ELR (cell line): ENCODE measurements at places on chromosomes 1 and 21.

- no peak for DNase-seq
Measured at GRCh38 chr1:233163696-233164095, 131.8 kb downstream of the PCNX2 start.

DNA sequence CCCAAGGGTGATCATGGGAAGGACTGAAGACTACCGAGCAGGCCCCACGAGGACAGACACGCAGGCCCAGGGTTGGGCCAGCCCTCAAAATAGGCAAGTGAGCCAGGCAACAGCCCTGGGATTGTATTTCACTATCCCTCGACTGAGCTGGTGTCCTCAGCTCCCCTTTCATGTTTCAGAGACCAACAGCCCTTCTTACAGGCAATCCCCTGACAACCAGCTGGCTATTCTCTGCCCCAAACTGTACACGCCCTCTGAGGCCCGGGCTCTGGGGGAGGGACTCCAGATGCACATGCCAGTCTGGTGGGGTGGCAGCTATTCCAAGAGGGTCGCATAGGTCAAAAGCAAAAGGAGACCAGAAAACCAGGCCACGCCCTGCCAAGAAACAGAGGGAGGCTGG lies 243.0 kb downstream of the TOMM20 start:
- no peak for DNase-seq

- no peak for DNase-seq
Measured at GRCh38 chr1:162301696-162302095, 75.0 kb downstream of the SPATA46 start.

GRCh38 chr1:108663074-108663473 lies 2.2 kb upstream of the HENMT1 start:
- DNase-seq = no peak

DNA sequence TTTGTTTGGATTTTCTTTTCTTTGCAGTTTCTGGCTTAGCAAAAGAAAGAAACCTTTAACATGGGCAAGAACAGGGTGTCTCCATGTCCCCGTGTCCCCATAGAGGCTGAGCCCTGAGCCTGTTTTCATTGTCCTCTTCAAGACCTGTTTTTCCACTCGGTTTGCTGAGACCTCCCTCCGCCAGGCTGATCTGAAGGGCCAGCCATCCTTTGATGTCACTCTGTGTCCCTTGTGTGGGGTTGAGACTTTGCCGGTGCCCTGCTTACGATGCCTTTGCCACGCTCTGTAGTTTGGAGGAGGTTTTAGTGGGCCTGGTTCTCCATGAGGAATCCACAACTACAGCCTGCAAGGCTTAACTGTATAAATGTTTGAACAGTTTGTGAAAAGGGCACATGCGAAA lies 23.8 kb downstream of the IFNGR2 start:
- no peak for DNase-seq

DNA sequence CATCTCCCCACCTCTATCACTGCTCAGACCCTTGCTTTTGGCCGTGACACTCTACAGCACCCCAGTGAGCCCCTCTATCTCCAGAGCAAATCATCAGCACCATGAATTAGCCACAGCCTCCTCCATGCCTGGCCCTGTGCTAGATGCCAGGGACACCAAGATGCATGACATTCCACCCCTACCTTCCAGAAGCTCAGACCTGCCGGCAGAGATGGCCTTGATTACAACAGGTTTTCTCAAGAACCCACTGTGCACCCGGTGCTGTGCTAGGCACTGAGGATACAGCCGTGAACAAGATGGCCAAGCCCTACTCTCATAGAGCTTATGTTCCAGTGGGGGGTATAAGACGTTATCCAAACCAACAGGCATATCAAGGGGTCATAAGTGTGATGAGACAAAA lies 30.6 kb downstream of the CDK18 start:
- DNase-seq = no peak

DNA sequence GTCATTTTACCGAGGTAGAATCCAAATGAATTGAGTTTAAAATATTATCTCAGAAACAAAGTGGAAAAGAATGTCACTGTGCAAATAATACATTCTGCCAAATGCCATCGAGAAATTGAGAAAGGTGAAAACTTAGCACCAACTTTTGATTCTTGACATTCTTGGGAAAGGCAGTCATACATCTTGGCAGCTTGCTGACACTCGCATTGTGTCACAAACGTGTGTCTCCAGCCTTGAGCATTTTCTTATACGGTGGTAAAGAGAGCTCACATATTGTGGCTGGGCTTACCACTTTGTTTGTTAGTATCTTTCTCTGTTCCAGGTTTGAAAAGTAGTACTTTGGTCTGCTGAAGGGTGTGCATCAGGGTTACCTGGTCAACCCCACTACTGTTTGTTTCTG lies 1456.1 kb downstream of the BRINP3 start:
- DNase-seq = no peak

GRCh38 chr1:3773572-3774275 lies 1.2 kb downstream of the SMIM1 start:
- no peak for DNase-seq

DNA sequence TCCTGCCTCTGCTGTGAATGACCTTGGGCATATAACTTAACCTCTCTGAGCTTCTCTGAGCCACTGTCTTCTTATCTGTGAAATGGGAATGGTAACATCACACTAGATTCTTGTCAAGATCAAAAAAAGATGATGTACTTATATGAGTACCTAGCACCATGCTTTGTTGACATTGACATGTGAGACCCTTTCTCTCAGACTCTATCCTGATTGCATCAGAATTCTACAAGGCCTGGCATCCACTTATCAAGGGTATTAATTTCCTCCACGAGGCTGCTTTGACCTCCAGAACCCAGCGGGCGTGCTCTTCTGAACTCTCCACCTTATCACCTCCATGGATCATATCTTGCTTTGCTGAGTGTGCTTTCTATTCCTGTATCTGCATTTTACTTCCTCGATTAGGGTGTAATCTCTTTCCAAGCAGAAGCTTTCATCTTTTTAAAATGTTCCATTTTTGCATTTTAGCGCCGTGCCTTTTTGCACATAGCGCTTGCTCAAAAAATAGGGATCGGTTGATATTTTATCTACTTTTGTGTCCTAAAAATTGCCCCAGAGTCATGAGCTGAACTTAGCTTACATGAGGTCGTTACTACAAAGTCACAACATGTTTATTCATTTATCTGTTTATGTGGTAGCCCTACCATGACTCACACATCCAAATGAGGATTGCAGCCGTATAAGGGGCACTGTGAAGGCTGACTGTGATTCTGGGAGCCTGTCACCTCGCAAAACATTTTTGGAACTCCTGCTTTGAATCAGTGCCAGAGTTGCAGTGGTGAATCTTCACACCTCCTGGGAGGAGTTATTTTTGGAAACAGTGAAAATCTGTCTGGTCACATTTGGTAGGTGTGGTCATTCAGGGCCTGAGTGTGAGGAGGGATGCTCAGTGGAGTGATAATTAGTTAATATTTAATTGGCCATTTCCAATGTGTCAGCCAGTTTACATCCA lies 63.2 kb downstream of the IER5 start:
- peak; percentile 52 for DNase-seq

DNA sequence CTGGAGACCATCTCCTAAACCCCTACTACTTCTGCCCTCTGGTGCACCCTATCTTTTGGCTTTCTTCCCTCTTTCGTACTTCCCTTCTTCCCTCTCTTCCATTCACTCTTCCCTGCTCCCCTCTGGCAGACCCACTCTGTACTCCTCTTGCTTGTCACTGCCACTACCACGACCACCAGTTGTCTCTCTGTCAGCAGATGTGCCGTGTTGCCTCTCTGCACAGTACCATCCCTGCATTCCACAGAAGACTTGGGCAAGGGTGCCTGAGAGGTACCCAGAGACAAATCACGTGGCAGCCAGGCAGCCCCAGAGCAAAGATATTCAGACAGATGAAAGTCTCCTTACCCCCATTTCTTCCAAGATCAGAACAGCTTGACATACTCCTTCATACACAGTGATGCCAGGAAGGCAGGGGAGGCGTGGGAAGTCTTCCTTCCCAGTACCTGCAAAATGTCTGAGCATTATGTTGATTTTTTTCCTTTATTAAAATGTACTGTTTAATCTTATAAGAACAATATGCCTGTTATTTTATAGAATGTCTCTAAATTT lies 15.0 kb downstream of the CAMSAP2 start:
- DNase-seq = no peak

- DNase-seq = peak; percentile 73
Measured at GRCh38 chr1:89739013-89739843, 81.6 kb upstream of the LRRC8D start.

DNA sequence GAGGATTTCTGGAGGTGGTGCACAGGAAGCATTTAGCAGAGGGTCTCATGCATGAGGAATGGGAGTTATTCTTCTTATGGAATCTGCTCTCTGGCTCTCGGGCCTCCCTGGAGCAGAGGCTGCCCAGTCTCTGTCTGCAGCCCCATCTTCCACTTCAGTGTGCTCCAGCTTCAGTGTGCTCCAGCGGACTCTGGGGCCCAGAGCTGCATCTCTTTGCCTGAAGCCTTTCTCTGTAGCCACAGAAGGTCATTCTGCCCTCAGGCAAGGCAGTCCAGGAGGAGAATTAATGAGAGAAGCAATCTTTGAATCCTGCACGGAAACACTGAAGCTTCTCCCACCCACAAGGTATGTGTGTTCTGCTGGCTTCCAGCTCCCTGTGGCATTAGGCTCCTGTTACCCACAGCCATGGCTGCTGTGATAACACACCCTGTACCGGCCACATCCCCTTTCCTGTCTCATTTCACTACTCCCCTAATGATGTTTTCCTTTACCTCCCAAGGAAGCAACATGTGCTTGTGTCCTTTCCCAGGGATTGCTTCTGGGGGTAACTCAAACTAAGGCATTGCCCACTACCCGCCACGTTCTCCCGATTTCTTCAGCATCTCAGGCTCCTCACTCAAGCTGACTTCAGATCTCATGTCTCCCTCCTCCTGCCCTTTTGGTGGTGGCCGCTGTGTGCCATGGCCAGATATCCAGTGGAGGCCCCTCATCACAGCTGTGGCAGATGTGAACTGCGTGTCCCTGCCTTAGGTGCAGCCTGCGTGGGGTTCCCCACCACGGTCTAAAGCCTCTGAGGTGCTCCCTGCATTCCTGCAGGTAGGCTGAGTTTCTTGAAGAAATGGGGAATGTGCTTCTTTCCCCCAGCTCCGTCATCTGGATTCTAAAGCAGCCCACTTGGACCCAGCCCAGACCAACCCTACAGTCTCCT lies 181.2 kb upstream of the GALNT2 start:
- no peak for DNase-seq

DNA sequence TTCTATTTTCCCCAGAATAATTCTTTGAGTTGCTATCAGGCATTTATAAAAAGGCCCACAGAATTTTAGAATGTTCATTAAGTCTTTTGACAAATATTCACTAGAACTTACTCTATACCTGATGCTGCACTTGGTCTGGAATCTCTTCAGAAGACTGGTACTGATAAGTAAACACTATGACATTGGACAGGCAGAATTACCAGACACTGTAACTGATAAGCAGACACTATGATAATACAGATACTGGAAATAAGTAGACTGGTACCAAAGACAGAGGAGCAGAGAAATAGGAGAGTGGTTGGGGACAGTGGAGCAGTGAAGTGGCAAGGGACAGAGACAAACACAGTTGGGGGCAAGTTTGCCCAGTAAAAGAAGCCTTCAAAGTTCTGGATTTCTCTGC lies 8.2 kb downstream of the DPT start:
- no peak for DNase-seq

DNA sequence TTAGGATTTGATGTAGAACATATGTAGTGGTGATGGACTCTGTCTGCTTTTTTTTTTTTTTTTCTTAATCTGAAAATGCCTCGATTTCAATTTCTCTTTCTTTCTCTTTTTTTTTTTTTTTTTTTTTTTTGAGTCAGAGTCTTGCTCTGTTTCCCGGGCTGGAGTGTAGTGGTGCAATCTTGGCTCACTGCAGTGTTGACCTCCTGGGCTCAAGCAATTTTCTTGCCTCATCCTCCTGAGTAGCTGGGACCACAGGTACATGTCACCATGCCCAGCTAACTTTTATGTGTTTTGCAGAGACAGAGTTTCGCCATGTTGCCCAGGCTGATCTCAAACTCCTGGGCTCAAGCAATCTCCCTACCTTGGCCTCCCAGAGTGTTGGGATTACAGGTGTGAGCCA lies 17.4 kb downstream of the MAST2 start:
- no peak for DNase-seq

DNA sequence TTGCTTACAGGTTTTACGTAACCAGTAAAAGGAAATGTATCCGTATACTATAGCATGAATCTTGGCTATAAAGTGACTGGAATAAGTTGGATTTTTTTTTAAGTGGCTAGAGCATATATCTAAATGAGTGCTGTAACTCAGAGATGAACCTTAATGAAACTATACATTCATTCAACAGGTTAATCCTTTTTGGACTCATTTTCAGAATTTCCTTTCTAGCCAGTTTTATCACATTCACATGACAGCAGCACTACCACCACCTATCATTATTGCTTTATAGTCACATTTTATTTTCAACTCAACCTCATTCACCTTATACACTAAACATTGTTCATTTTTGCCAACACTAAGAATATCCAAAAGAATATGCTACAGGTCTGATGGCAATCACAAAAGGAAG lies 30.6 kb downstream of the FRRS1 start:
- no peak for DNase-seq

- no peak for DNase-seq
Measured at GRCh38 chr1:177891809-177892208, 78.0 kb downstream of the SEC16B start.

DNA sequence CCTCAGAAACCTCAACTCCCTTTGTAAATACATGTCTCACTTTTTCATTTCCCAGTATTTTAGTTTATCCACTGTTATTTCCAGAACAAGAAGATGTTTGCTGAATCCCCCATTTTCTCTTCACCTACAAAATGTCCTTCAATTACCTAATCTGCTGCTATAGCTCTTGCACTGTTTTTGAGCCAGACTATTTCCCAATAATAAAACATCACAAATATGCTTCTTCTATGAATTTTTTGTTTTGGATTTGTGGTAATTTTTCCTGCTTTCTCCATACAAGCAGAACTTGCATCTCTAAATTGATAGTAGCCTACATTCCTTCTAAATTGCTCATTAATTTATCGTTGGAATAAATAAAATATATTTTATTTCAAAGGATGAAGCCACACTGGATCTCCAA lies 199.6 kb upstream of the C1orf87 start:
- no peak for DNase-seq

DNA sequence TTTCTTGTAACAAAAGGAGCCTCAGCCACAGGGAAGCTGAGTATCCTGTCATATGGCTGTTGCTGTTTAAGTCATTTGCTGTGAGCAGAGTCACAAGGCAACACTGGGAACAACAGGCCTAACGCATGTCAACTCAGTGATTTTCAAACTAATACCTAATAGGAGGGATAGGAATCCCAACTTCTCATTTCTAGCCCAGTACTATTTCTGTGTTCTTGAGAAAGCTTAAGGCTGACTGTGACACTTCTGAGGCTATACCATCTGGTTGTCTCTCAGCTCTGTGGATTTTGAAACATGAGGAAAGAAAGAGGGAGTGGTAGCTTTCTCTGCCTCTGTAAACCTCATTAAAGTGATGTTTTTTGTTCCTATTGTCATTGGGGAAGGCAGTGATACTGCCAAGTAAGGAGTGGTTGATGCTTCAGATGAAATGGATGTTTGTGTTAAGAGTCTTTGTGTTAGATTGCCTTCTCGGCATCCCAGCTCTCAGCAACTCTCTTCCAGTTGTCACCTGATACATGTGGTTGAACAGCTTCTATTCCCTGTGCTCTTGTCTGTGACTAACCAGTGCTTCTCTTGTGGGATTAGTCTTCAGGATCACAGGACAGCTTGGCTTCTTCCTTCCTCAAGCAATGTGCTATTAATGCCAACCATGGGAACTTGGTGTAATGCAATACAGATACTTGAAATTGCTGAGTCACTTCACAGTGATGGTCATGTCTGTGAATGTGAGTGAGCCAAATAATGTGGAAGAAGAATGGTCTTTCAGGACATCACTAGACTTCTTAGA lies 166.8 kb upstream of the IVNS1ABP start:
- DNase-seq = peak; percentile 79
